Stimulated activated CD4-positive, alpha-beta T cell treated with anti-CD3 and anti-CD28 coated beads, Interleukin-15, amount 100 ng/mL, for 1 hour (primary cell): ENCODE measurements at places on chromosomes 6 and 20.

DNA sequence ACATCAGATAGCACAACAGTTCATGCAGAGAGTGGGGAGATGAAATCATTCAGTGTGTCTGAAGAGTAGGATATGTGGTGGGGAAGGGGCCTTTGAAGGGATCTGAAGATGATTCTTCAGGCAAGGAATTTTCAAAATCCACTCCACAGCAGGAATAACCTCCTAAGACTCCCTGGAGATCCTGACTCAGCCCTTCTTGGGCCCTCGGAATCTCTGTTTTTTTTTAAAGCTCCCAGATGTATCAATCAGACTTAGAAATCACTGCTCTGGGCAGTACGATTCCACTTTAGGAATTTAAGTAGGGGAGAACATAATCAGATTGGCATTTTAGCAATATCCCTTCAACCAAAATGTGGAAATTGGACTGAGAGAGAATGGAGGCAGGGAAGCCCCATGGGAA, 55.5 kb downstream of the RIOK1 start:
- DNase-seq: no peak

DNA sequence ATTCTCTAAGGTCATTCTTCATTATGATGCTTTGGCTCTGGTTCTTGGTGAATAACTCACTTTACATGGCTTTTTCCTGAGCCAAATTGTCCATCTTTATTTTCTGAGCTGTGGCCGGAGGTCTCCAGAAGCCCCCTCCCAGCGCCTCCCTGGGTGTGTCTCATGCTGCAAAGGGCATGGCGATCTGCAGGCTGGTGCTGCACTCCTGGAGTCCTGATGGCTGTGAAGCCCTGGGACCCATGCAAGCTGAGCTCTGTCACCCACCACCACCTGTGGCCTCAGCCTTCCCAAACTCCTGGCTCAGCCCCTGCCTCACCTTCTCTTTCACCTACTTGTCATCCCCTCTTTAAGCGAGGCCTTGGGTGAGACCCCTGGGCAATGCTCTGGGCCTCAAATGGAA, 96.9 kb downstream of the CEBPB start:
- DNase-seq: no peak

GRCh38 chr6:152391179-152391880, 245.8 kb downstream of the SYNE1 start:
- no peak for DNase-seq

GRCh38 chr6:3285732-3286131, 27.0 kb downstream of the PSMG4 start:
- no peak for DNase-seq

DNA sequence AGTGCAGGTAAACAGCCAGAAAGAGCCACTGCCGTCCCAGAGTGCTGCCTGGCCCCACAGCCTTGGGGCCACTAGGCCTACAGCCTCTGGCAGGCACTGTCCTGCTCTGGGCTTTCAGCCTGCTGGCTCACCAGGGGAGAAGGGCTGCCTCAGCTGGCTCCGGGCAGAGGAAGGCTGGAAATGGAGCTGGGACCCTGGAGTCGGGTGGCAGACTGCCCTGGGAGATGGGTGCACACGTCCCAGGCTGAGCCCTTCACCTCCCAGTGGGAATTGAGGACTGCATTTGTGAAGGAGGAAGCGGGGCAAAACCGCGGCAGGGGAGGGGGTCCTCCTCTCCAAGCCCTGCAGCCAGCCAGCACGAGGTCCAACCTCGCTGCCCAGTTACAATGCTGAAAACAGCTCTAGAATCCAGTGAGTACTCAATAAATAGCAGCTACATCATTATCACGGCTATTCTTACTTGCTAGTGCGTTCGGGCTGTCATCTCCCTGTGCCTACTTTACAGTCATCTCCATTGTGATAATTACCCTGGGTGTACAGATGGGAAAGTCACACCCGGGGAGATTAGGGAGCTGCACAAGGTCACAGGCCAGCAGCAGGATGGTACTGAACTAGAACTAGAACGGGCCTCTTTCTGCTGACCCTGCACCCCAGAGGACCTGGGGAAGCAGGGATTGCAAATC, 13.1 kb downstream of the ACSS1 start:
- no peak for DNase-seq

DNA sequence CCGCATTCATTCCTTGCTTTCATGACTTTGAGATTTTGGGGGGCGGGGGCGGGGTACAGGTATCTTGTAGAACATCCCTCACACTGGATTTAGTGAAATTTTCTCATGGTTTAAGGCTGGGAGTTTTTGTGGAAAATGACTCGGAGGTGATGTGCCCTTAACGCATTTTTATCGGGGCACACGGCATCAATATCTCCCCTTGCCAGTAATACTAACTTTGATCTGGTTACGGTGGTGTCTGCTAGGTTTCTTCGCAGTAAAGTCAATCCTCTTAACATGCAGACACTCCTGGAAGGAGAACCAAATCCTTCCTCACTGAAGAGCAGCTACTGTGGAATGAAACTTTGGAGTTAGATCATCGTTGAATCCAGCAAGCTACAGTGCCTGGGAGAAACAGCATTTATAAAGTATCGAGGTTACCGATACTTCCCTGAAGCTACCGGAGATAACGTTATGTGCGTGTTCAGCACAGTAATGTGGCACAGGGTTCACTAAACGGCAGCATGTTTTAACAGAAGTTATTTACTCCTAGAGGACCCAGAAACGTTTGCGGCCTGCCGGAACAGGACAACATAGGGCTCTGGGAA, 1.2 kb upstream of the DYNLRB1 start:
- no peak for DNase-seq

- no peak for DNase-seq
Measured at GRCh38 chr20:32680544-32681174, 6.9 kb upstream of the C20orf203 start.

- DNase-seq: no peak
Measured at GRCh38 chr6:109998159-109998785, 20.2 kb downstream of the GPR6 start.

DNA sequence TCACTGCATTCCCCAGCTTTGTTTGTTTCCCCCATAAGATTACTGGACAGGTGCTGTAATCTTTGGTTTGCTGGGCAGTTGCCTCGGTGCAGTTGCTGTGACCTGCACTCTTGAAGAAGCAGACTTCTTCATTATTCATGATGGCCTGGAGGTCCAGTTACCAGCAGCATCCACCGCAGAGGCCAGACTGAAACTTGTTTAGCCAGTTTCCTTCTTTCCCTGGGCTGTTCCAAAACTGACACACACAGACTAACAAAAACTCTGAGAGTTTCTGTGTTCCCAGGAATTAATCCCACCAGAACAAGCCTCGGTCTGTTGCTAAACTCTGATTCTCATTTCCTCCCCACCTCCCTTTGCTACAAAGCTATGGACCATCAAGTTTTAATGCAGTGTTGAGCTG, 144.1 kb downstream of the QRSL1 start:
- no peak for DNase-seq

DNA sequence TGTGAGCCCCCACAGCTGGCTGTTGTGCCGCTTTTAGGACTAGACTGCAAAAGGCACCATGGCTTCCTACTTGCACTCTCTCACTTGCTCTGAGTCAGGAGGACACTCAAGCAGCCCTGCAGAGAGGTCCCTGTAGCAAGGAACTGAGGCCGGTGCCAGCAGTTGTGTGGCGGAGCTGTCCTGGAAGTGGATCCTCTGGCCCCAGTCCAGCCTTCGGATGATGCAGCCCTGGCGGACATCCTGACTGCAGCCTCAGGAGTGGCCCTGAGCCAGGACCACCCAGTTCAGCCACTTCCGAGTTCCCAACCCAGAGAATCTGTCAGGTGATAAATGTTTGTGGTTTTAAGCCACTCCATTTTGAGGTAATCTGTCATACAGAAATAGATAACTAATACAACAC, 17.5 kb downstream of the CTCFL start:
- DNase-seq: no peak

DNA sequence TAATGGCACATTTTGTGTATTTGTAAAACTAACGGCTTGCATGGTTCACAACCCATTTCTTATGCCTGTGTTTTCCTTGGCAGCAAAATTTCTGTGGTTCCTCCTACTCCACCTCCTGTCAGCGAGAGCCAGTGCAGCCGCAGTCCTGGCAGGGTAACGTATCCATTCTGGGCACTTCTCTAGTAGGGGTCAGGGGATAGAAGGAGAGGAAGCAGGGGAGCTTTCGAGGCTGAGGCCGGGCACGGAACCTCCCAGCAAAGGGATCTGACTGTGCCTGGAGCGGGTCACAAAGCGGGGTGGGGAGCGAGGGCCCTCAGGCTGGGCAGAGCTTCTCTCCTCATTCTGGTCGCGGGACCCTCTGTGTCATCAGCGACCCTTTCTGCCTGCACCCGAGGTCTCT, 58.4 kb downstream of the SYTL3 start:
- no peak for DNase-seq

DNA sequence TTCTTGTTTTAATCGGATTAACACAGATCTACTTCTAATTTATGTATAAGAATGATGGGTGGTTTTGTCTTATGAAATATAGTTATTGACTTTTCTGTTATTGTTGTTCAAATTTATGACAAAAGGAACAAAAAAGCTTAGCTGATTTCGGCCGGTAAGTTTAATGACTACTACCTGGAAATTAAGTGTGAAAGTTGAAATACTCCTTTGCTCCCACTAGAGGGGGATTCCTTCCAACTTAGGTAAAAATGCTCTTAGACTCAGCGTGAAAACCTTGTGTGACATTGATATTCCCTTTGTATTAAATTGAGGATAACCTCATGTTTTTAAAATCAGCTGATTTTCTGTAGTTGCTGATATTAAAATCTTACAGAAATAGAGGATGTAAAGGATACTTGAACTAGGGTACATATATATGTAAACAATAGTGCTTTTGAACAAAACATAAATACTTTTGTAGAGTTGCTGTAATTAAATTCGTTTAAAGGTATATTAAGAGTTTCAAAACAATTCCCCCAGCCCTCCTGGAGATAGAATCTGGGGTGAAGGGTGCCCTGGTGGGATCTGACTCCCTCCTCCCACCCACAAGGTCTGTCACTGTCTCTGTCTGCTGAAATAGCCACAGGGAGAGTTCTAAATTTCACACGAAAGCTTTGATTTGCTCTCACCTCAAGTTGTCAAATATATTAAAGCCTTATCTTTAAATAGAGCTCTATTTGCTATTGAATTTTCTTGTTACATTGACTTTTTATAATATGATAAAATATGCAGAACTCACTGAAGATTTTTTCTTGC, 257.5 kb downstream of the ARID1B start:
- no peak for DNase-seq

DNA sequence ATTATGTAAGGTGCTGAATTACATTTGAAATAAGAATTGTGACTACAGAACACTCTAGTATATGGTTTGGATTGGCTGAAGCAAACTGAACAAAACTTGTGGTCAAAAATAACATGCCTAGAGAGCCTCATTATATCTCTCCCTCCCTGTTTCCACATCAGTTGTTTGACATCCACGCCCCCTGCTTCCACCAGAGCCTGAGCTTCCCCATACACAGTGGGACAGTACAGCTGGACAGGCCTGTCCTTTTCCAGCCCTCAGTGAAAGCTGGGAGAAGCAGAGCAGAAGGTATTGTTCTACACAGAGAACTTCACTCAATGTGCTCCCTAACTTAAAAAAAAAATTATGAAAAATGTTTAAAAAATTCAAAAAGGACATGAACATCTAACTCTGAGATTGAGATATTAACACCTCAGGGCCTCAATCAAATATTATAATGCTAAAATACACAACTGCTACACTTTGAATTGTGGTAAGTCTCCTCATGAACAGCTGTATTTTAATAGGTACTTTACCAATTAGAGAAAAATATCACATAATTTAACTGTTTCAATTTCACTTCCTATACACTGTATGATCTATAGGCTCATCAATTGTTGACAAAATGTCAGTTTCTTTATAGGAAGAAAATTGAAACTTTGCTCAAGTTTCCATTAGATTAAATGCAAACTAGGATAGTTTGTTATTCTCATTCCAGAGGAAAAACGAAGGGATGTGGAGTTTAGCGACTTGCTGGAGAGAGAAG, 44.9 kb upstream of the SCML4 start:
- DNase-seq: no peak

DNA sequence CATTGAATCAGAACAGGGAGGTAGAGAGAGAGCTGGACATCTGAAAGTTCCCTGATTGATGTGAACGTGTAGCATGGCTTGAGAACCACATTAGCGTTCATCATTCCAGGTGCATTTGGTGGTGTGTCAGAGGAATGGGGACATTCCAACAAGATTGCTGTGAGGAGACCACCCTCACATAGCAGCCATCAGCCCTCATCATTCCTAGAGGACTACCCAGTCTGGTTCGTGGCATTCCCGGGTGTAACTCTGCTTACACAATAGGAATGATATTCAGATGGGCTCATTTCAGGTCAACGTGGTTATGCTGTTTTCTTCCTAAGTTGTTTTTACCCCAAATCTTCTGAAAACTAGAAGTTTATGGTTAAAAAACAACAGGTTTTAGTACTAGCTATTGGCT, 62.2 kb upstream of the KLHL31 start:
- DNase-seq: no peak

DNA sequence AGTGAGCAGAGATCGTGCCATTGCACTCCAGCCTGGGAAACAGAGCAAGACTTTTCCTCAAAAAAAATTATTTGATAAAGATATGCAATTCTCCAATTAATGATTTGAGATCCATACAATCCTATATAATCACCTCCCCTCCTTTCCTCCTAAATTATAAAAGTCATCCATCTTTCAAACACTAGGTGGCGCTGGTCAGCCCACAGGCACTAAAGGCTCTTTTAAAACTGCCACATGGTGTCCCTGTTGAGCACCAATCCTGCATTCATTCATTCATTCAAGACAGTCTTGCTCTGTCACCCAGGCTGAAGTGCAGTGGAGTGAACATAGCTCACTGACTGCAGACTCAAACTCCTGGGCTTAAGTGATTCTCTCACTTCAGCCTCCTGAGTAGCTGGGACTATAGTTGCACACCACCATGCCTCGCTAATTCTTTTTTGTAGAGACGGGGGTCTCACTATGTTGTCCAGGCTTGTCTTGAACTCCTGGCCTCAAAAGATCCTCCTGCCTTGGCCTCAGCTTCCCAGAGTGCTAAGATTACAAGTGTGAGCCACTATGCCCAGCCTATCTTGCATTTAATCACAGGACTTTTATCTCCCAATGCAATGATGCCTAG, 58.7 kb upstream of the SLC2A12 start:
- DNase-seq: no peak

DNA sequence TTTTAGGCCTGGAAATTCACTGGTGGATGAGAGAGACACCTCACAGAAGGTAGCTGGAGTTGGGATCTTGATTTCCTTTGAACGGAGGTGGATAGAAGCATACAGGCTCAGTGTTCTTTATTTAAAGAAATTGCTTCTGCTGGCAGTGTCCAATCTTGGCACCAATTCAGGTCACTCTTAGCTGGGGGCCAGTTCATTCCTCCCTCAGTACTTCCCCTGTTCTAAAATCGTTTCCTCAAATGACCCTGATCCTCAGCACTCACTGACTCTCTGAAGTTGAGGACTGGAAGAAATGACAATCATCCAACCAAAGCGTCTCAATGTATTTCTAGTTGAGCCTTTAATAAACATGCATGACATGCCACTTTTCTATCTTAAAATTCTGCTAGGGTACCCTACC, 472.5 kb upstream of the BTBD3 start:
- no peak for DNase-seq

GRCh38 chr6:98020222-98020621, 737.2 kb upstream of the MMS22L start:
- no peak for DNase-seq

- DNase-seq: peak; percentile 31
Measured at GRCh38 chr6:43454696-43455530, 435 bp downstream of the DLK2 start.
